ENCODE measurements at places on chromosomes 6 and 20.

- no peak for DNase-seq
Observed at GRCh38 chr20:59022754-59023153, 3.5 kb downstream of the TUBB1 start.

DNA sequence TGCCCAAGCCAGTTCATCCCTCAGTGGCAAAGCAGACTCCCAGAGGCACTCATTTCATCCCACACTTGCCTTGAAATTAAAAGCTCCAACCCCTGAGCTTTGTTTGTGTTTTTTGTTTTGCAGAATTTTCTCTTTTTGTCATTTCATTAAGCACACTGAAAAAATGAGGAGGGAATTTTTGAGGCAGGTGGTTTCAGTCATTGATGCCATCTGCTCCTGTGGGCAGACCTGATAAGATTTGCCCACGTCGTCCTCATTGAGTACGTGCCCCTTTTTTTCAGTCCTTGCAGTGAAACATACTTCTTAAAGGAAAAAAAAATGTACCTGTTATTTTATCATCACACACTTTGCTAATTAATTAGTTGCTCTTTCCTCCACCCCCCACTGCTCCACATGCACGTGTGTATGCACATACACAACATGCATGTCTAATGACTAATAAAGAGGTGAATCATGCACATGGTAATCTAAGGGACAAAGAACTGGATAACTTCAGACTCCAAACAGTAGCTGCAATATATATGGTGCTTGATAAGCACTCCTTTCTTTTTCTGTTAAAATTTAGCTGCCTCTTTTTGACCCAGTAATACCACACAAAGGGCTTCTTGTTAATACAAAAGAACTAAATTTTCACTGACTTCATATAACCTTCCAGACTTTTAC is 102.1 kb upstream of the TMEM181 start:
- no peak for DNase-seq

- DNase-seq: no peak
Observed at GRCh38 chr20:43238833-43239232, 49.1 kb upstream of the PTPRT start.

DNA sequence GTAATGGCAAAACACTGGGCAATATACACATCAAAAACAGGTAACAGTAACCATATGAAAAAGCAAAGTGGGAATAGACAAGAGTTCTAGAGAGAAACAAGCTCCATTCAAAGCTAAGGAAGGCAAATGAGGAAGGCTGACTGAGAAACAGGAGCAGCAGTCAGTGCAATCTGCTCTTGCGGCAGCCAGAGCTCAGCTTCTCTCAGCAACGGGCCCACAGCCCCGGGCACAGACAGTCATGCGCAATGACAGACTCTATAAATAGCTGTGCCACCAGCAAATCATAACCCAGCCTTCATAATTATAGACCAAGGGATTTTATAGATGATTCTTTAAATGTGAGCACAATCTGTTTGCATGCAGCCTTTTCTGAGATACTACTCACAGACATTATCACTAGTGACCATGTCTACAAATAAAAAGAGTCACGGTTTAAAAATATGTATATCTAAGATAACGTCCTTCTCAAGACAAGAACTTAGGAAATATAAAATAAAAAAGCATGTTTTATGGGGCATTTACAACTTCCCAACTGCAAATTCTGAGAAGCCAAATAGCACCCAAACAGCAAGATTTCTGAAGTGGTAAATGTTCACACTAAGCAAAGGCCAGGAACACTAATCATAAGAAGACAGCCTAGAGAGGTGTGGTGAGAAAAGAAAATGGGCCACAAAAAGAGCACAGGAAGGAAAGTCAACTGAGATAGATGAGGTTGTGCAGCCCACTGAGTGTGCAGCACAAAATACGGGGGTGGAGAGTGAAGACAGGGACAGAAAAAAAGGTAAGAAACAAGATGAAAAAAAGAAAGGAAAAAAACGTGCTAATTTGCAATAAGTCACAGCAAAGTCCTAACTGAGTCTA is 39.9 kb upstream of the BEND6 start:
- DNase-seq: no peak

DNA sequence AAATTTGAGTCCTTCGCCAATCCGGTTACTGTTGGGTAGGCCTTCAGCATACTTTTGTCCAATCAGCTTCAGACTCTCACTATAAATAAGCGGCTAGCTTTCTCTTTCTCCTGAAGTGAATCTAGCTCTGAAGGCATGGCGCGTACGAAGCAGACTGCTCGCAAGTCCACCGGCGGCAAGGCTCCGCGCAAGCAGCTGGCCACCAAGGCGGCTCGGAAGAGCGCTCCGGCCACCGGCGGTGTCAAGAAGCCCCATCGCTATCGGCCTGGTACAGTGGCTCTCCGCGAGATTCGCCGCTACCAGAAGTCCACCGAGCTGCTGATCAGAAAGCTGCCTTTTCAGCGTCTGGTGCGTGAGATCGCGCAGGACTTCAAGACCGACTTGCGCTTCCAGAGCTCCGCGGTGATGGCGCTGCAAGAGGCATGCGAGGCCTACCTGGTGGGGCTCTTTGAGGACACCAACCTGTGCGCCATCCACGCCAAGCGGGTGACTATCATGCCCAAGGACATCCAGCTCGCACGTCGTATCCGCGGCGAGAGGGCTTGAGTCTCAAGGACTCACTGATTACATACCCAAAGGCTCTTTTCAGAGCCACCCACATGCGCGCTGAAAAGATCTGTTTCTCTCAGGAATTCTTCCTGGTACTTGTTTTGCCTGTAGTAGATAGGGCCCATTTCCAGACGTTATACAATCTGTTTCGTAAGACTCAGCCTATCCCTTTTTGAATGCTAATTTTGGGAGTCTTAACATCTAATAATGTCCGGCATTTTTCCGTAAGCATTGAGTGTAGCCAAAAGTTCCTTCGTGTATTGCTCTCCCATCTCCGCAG is 102.0 kb downstream of the OR2B2 start:
- peak; percentile 83 for DNase-seq

DNA sequence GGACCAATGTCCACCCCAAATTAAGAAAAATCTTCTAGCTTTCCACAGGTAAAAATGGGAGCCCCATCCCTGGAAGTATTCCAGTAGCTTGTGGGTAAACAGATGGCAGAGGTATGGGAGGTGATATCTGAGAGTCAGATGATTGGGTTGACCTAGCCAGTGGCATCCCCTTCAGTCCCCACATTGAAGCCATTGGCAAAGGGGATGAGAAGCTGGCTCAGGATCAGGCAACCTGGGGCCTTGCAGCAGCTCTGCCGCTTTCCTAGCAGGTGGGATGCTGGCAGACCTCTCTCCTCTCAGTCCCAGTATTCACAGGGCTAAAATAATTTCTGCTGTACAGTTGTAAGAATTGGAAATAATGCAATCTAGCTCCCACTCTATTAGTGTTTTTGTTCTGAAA is 108.9 kb upstream of the KCNG1 start:
- no peak for DNase-seq

GRCh38 chr20:43583982-43584432 is 6.7 kb upstream of the IFT52 start:
- no peak for DNase-seq

DNA sequence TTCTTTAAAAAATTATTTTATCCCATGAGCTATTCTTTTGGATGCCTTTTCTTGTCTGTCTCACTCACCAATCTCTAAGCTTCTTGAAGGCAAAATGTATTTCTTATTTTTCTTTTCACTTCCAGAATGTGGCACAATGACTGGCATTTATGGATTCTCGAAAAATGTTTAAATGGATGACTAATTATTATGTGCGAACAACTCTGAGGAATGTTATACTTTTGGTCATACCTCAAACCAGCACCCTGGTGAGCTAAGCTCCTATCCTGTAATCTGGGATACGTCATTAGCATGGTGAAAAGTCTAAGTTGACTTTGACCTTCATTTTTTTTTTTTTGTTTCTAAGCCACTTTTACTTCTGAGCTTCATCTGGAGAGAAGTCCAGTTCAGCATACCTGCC is 214.0 kb upstream of the CEP162 start:
- no peak for DNase-seq

- no peak for DNase-seq
Observed at GRCh38 chr6:139748353-139749146, 374.1 kb upstream of the CITED2 start.

DNA sequence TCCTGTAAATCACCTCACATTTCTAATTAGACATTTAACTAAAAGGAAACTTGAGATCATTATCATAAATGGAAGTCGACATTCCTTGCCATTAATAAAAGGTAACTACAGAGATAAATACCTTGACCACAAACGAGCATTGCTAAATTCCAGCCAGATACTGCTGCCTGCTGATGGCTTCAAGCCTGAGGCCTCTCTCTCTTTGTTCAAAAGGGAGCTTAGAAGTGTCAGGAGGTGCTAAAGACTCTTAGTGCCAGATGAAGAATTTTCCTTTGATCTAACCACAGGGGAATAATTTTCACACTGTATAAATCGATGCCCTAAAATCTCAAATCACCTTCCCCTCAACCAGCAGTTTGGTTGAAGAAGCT is 248.2 kb upstream of the PMEPA1 start:
- DNase-seq: no peak

GRCh38 chr6:146301764-146302163 is 241.9 kb upstream of the RAB32 start:
- no peak for DNase-seq

- no peak for DNase-seq
Observed at GRCh38 chr6:169702840-169703246, 917 bp downstream of the C6orf120 start.

GRCh38 chr6:90459225-90459758 is 127.6 kb downstream of the MAP3K7 start:
- DNase-seq: no peak

All from activated CD4-positive, alpha-beta memory T cell treated with anti-CD3 and anti-CD28 coated beads, Interleukin-2, amount 10 ng/mL, durations not matched to agents 7 days and 5 days (primary cell).